ENCODE measurements at places on chromosomes 7 and 10.

GRCh38 chr7:26618898-26619297, 245.5 kb downstream of the SKAP2 start:
- no peak for DNase-seq

DNA sequence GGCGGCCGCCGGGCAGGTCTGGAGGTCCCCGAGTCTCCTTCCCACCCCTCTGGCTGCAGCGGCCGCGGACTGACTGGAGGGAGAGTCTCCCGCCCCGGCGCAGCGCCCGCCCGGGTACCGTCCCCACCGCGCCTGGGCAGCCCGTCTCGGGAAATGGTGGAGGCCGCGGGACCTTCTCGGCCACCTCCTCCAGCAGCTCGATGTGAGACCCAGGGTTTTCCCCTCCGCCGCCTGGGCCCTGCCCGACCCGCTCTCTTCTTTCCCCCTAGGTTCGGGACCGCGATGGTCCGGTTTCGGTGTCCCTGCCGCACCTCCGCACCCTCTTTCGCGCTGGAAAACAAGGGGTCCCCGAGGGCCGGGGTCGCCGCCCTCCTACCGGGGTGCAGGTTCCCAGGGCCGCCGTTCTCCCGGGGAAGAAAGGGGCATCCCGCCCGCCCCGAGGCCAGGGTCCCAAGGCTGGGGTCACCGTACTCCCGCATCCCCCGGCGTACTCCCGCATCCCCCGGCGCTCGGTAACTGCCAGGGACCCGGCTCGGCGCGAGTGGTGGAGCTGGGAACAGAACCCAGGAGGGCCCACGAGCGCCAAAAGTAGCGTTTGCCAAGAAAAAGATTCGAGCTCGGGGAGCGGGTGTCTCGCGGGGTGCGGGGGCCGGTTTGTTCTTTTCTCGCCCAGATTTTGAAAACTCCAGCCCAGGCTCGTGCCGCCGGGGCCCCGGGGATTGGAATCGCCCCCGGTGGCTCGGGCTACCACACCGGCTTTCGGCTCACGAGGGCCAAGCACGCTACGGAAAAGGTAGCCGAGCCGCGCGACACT, 3.4 kb downstream of the TNRC18 start:
- no peak for DNase-seq

DNA sequence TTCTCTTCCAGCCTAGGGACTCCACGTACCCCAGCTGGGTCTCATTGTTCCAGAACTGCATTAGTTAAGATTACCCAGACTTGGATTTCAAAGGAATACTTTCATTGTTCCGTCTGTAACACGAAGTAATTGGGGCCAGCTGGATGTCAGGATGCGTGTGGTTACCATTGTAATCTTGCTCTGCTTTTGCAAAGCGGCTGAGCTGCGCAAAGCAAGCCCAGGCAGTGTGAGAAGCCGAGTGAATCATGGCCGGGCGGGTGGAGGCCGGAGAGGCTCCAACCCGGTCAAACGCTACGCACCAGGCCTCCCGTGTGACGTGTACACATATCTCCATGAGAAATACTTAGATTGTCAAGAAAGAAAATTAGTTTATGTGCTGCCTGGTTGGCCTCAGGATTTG, 21.0 kb downstream of the LRRC17 start:
- DNase-seq, result no peak

- DNase-seq, result no peak
Measured at GRCh38 chr10:48885376-48885775, 54.3 kb downstream of the LRRC18 start.

DNA sequence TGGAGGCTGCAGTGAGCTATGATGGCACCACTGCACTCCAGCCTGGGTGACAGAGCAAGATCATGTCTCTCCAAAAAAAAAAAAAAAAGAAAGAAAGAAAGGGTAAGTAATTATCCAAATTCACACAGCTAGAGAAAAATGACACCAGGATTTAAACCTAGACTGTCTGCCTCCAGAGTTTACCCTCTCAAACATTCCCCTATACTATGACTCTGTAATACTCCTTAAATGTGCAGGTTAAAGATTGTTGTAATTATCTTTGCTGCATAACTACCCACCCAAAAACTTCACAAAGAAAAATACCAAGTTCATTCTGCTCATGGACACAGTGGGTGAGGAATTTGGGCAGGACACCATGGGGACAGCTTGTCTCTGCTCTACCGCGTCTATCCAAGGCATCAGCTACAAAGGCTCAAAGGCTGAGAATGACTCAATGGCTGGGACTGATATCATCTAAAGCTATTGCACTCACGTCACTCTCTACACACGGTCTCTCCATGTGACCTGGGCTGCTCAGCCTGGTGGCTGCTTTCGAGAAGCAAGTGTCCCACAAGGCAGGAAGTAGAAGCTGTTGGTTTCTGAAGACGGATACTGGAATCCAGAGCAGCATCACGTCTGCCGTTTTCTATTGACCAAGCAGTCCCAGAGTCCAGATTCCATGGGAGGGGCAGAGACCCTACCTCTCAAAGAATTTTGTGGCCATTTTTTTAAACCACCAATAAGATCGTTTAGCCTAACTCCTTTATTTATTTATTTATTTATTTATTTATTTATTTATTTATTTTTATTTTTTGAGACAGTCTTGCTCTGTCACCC, 185.7 kb upstream of the AUTS2 start:
- DNase-seq, result no peak

DNA sequence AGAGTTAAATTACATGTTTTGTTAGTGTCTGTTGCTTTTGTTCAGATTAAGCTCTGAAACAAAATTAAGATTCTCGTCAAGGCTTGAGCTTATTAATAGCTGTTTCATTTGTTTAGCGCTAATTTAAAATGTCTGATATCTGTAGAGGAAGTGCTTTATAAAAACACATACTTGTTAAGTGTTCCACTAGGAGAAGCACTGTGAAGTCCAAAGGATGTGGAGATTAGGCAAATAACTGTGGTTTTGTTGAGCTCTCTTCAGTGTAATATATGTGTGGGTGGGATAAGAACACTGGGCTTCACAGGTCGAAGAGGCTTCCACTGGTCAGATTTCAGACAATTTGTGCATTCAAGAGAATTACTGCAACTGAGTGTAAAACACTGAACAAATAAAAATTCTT, 242.0 kb downstream of the AUTS2 start:
- no peak for DNase-seq

DNA sequence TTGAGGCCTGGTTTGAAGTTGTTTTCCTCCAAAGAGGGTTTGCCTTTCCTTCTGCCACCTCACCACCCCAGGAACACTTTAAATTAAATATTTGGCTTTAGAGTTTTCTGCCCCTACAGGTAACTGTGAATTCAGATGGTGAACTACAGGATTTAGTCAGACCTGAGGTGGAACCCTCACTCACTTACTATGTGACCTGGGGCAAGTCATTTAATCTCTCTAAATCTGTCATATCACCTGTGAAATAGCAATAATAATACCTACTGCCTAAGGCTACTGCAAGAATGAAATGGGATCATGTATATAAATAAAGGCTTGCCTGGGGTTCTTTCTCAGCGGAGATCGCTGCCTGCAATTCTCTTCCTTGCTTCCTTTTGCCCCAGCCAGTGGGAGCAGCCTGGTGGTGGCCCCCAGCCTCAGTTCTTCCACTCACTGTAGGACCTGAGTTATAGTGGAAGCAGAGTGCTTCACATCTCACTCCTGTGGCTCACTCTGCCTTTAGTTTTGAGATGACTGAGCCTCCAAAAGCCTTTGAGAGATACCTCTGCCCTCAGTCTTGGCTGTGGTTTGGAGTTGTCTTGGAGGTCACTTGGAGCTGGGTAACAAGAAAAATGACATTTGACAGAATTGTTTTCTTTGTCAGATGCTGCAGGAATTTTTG, 6.1 kb upstream of the ANKRD2 start:
- no peak for DNase-seq

DNA sequence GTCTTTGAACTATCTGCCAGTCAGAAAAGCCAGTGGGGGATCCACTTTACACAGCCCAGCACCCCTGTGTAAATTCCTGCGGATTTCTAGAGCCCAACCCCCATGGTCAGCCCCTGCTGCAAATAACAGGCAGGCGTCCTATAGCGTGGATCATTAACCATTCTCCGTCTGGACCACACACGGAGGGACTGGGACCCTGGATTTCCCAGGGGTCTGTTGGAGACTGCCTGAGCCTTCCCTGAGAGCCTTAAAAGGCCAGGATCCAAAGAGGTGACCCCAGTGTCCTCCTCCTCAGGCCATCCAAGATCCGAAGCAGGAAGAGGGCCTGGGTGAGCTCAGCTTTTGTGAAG, 11.2 kb upstream of the GRID1 start:
- DNase-seq, result no peak

- no peak for DNase-seq
Measured at GRCh38 chr7:129785685-129786514, 166.9 kb downstream of the UBE2H start.

DNA sequence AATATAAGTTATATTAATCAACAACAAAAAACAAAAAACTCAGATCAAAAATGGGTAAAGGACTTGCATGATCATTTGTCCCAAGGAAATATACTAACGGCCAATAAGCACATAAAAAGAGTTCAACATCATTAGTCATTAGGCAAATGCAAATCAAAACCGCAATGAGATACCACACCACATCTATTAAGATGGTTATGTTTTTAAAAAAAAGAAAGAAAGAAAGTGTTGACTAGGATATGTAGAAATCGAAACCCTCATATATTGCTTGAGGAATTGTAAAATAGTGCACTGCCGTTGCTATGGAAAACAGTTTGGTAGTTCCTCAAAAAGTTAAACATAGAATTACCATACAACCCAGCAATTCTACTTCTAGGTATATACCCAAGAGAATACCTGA, 39.4 kb upstream of the CTNNA3 start:
- no peak for DNase-seq

DNA sequence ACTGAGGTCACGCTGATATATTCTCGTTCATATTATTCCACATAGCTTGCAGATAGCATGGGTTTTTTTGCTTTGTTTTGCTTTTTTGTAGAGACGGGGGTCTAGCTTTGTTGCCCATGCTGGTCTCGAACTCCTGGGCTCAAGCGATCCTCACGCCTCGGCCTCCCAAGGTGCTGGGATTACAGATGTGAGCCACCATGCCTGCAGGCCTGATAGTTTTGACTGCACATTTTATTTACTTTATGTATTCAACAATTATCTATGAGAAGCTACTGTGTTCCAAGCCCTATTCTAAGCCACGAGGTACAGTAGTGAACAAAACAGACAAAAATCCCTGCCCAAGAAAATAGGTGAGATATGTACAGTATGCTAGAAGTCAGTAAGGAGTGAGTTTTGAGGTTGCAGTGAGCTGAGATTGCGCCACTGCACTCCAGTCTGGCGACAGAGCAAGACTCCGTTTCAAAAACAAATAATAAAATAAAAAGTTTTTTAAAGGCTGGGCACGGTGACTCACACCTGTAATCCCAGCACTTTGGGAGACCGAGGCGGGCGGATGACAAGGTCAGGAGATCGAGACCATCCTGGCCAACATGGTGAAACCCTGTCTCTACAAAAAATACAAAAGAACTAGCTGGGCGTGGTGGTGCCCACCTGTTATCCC, 1.3 kb upstream of the YWHAG start:
- no peak for DNase-seq

DNA sequence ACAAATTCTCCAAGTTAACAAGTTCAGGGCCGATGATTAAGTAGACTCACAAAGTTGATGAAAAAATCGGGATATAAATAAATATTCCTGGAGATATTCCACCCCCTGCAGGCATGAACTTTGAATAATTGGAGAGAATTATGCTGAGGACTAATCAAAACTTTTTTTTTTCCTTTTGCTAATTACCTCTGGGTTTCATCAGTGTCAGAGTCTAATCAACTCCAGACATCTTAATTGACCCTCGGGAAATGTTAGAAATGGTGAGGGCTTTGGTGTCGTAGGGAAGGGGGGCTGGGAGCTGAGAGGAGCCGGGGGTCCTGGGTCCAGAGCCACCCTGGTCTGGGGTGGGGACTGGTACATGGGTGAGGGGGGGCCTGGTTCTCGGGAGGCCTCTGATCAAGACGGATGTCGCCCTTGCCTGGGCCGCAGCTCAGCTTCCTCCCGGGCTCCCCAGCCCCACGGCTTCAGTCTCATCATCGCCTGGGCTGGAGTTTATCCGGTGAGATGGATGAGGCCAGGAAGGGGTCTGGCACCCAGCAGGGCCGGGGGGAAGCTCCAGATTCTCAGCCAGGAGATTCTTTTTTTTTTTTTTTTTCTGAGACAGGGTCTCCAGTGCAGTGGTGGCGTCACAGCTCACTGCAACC, 30.4 kb upstream of the ELFN1 start:
- no peak for DNase-seq

DNA sequence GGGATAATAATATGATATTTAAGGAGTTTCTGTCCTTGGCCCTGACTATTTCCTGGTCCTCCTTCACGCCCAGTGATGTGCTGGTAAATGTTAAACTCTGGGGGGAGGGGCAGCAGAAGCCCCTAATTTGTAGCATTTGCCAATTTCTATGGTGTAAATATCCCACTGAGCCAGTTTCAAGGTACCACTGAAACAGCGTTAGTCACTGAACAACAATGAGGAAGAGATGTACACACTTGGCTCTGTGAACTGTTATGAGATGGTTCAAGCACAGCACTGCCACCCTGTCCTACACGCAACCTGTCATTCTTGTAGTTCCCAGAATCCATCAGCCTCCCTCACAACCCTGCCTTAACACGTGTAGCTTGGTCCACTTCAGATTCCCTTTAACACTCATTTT, 39.8 kb downstream of the MET start:
- no peak for DNase-seq

- peak; percentile 6 for DNase-seq
Measured at GRCh38 chr10:29470355-29470705, 164.4 kb downstream of the SVIL start.

- no peak for DNase-seq
Measured at GRCh38 chr10:123640016-123640535, 26.1 kb upstream of the GPR26 start.

- no peak for DNase-seq
Measured at GRCh38 chr7:94043299-94043698, 39.1 kb upstream of the BET1 start.

DNA sequence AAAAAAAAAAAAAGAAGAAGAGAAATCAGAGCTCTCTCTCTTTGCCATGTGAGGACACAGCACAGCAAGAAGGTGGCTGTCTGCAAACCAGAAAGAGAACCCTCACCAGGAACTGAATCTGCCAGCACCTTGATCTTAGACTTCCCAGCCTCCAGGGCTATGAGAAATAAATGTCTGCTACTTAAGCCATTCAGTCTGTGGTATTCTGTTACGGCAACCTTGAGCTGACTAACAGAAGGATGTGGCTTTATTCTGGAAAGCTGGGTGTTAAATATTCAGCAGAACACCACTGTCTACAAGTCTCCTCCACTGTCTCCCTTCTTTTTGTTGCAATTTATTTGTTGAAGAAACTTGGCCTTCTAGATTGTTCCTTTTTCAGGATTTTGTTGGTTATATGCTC, 5.0 kb downstream of the COL26A1 start:
- DNase-seq, result no peak

DNA sequence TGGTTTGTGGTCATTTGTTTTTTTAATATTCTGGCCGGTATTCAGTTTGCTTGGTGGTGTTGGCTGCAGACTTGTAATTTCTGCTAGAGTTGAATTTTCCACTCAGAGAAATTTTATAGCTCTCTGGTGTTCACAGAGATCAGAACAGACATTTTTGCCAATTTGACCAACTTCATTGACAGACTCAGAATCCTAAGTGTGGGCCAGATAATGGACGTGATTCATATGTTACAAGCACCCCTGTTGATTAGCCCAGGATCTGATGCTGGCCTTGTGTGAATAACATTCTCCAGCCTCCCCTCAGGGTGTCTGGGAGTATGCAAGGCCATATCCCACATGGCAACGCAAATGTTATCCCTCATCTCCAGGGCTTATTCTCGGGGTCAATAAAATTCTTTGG, 283.8 kb downstream of the C7orf25 start:
- no peak for DNase-seq
